Spleen (tissue), 13 donors: ENCODE measurements at places on chromosomes 16 and 17.
A peak's percentile ranks its signal among the peaks of the same experiment; 100 is the strongest.

DNA sequence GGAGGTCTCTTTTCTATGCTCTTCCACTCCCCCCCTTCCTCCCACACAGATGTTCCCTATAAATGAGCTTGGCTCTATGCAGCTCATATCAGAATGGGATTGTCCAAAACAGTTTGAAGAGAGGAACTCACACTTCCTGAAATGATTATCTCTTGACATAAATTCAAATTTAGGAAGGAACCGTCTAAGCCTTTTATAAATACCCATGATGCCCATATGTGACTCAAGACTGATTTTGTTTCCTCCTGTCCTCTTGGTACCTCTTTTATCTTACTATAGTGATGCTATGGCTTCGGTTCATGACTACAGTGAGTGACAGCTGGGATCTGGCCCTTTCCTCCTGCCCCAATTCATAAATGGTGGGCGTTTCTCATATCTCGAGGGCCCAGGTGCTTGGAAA, 16.6 kb upstream of the TERF2 start:
- no peak for DNase-seq

GRCh38 chr17:42530952-42531454, 5.0 kb upstream of the NAGLU start:
- DNase-seq, result no peak

- DNase-seq, result no peak
Observed at GRCh38 chr16:19583665-19584300, 28.3 kb downstream of the VPS35L start.

DNA sequence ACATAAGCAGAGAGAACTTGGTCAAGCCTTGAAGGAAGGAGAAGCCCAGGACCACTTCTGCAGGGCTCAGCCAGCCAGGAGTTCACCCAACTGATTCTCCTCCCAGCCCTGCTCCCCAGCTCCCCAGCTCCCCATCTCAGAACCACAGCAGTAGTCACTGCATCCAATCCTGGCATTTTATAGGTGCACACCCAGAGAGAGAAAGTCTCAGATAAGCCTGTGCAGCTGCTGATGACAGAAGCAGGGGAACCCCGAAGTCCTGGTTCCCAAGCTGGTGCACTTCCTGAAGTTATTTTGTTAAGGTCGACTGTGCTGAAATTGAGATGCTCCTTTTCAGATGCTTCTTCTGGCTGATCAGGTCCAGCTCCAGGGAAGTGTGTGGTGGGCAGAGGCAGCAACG, 6.6 kb downstream of the RNF112 start:
- no peak for DNase-seq

DNA sequence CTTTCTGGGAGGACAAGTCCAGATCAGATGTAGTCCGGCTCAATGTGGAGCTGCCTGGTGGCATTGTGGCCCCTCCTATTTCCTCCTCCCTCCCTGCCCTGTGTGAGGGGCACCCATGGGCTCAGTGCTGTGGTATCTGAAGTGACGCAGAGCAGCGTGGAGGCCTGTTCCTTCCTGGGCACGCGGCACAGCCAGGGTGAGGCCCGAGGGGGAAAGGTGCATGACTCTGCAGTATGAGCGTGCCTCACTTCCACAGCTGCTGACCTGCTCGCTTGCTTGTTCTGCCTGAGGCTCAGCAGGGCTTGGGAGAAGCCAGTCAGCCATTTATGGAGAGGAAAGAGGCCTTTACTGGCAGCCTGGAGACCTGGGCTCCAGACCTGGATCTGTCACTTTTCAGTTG, 11.7 kb downstream of the TMEM238L start:
- DNase-seq, result no peak

DNA sequence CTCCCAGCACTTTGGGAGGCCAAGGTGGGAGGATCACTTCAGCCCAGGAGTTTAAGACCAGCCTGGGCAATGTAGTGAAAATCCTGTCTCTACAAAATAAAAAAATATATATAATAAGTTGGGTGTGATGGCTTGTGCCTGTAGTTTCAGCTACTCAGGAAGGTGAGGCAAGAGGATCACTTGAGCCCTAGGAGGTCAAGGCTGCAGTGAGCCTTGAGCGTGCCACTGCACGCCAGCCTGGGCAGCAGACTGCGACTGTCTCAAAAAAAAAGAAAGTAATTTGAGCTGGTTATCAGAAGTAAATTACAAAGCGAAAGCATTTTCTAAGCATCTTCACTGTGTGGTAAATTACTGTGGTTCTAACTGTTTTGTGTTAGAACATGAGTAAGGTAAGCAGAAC, 66.2 kb downstream of the NQO1 start:
- DNase-seq, result peak; percentile 18

DNA sequence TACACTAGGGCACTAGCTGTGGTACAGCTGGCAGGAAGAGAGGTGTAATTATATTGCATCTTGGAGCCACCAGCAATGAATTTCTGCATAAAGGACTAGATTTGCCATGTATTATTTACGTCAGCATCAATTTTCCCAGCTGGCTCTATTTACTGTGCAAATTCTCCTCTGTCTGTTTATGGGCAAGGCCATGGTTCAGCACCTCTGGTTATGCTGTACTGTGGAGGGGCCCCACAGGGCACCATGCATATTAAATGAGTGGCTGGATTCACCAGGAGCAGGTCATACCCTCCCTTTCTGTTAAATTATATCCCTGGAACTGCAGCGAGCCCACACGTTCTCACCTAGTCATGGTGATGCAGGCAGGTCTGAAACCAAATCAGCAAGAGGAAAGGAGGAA, 19.8 kb downstream of the RAD51D start:
- DNase-seq, result no peak

DNA sequence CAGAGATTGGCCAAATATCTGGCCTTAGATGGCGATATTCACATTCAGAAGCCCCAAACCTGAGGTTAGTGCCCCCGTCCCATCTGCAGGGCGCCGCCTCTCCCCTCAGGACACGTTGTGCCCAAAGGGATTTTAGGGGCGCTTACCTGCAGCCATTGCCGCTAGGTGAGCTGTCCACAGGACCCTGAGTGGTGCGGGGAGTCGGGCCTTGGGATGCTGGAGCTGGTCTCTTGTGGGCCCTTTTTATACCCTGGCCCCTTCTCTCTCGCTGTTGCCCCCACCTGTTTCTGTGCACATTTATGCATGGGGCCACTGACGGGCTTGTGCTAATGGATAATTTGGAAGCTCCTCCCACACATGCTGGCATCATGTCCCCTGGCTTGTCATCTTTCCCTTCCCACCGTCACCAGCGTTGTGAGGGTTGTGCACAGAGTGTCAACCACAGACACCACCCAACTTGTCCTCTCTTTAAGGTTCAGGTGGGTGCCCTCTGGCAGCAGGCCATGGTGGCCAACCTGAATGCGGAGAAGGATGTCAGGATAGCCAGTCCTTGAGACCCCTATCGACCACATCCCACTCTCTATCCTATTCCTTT, at the start of gene CSHL1:
TSS of gene CSHL1 (minus strand) at position 218 of the 595 bp plus-strand sequence. CDS start at position 156, 62 bp downstream.
- DNase-seq, result no peak

GRCh38 chr16:9545522-9546437, 454.3 kb downstream of the HAPSTR1 start:
- no peak for DNase-seq

DNA sequence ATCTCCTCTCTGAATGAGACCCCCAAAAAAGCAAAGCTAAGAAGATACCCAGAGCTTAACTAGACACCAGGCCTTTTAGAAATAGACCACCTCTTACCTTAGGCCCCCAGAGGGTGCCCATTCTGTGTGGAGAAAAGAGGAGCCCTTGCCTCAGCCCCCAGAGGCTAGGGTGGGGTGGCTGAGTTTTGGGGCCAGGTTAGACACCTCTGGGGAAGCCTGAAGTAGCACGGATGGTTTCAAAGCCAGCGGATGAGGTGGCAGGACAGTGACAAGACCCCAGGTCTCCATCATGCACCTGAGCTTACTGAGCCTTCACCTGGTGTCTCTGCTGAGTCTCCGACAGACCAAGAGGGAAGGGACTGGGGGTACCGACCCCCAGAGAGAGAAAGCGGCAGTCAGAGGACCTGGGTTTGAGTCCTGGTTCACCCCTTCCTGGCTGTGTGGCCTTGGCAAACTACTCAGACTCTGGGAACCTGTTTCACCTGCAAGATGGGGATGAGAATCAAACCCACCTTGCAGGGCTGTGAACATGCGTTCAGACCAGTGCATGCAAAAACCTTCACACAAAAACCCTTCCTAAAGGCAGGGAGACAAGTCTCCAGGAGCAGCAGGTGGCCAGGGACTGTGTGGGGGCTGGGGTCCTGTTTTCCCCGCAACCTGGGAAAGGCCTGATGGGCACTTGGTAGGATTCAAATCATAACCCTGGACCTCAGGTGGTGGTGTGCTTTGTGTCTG, 7.7 kb downstream of the SCGB1C2 start:
- no peak for DNase-seq

GRCh38 chr16:86052926-86053325, 154.0 kb downstream of the IRF8 start:
- DNase-seq, result peak; percentile 58

- peak; percentile 4 for DNase-seq
Observed at GRCh38 chr16:66375451-66375850, 9.0 kb downstream of the CDH5 start.

DNA sequence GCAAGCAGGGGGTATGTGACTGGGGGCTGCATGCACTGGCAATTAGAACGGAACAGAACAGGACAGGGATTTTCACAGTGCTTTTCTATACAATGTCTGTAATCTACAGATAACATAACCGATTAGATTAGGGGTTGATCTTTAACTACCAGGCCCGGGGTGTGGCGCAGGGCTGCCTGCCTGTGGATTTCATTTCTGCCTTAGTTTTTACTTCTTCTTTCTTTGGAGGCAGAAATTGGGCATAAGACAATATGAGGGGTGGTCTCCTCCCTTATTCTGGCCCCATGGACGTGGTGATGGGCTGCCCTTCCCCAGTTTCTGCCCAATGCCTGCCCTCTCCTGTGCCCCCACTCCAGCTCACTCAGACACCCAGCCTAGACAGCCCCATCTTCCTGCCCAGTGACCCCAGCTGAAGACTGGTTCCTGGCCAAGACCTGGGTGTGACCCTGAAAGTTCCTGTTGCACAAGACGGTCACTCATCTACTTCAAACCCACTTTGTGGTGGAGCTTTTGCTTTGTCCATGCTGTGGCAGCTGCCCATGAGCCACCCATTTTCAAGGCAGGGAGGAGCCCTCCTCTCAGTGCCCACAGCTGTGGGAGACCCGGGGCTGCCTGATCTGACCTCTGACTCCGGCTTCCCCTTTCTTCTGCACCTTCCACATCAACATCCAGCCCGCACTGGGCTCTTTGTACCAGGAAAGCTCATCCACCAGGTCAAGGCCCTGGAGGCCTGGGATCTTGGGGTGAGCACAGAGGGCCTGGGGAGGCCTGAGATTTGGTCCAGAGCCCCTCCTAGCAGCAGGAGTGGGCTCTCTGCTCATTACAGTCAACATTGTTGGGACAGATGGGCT, 18.6 kb downstream of the ALOX12B start:
- DNase-seq, result peak; percentile 71

DNA sequence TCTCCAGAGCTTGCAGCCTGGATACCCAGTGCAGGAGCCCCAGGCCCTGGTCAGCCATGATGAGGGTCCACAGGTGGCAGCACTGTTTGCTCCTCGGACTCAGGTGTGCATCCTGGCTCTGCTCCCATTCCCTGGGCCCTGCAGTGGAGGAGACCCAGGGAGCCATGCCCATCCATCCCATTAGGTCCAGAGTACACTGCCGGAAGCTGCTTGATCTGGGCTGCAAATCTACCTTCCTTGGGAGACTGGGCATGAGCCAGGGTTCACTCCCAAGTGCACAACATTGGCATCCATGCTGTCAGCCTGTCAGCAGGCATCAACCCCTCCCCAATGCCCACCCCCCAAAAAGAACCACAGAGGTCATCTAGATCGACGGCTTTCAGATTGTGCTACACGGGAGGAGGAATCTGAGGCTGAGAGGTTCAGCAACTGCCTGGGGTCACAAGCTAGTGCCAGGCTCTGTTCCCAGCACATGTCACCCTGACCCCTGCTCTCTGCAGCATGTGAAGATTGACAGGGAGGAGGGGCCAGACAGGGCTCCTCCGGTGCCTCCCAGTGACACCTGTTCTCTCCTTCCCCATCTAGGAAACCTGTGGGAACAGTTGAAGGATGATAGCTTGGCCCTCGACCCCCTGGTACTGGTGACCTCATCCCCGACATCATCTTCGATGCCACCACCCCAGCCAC, 15.7 kb downstream of the UNC119 start:
- no peak for DNase-seq

DNA sequence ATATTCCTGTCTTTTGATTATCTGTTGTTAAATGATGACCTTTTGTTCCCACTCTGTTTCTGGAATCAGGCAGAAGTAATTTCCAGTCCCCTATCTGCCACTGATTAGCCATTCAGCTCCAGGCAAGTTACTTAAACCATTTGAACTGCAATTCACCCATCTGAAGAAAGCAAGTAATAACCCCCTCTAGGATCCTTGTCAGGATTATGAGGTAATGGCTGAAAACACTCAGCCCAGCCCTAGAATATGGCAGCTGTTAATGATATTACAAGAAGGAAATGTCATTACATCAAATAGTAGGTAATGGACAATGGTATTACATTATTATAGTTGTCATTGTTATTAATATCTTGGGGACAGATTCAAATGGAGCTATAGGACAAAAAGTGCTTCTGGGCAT, 16.0 kb upstream of the SLC47A1 start:
- DNase-seq, result no peak

GRCh38 chr16:89373355-89374110, 116.8 kb downstream of the ANKRD11 start:
- DNase-seq, result no peak

GRCh38 chr17:4539025-4539424, 16.2 kb downstream of the MYBBP1A start:
- DNase-seq, result no peak

GRCh38 chr16:11852092-11852809, 909 bp upstream of the RSL1D1 start:
- no peak for DNase-seq

GRCh38 chr16:75860326-75861053, 134.2 kb upstream of the CPHXL start:
- peak; percentile 46 for DNase-seq

GRCh38 chr17:80763293-80763867, 218.7 kb downstream of the RPTOR start:
- no peak for DNase-seq
